ENCODE measurements at places on chromosomes 1 and 21. TPM values are rescaled to one million over a fixed set of nuclear protein-coding genes. Genes with fewer than 3 reads are reported as not detected.

The TNFRSF4 gene
- polyA plus RNA-seq: not detected

The GOLT1A gene
- polyA plus RNA-seq: 1.1 TPM

The SHE gene
- polyA plus RNA-seq: not detected

The OR2G6 gene
- not detected for polyA plus RNA-seq

The ZNF695 gene
- 8.0 TPM for polyA plus RNA-seq

The NLRP3 gene
- 0.36 TPM for polyA plus RNA-seq

The TMPRSS3 gene
- polyA plus RNA-seq: not detected

The S100A14 gene
- polyA plus RNA-seq: not detected

The ACTN2 gene
- polyA plus RNA-seq: 6.1 TPM

The KRTAP7-1 gene
- polyA plus RNA-seq: not detected

The CCDC27 gene
- polyA plus RNA-seq: not detected

The TMCO2 gene
- not detected for polyA plus RNA-seq

The DLGAP3 gene
- polyA plus RNA-seq: 2.9 TPM

The ZBTB37 gene
- 14.3 TPM for polyA plus RNA-seq

The HMCN1 gene
- 0.02 TPM for polyA plus RNA-seq

The TMEM183A gene
- 234 TPM for polyA plus RNA-seq

The GGPS1 gene
- 71.9 TPM for polyA plus RNA-seq

The CAPN8 gene
- polyA plus RNA-seq: not detected

Measured in neural cell (in vitro differentiated cells).